Activated naive CD4-positive, alpha-beta T cell treated with anti-CD3 and anti-CD28 coated beads for 36 hours (primary cell): ENCODE measurements at places on chromosomes 3 and 15. TPM values are rescaled to one million over a fixed set of nuclear protein-coding genes. Genes with fewer than 3 reads are reported as not detected.
A peak's percentile ranks its signal among the peaks of the same experiment; 100 is the strongest.

Gene KLHL6
- total RNA-seq: 82.3 TPM

- H3K27me3 ChIP-seq: peaks cover 2% of the 10 kb centered on the region
- peaks cover 48% of the 10 kb centered on the region for H3K4me1 ChIP-seq
- peak overlapping the region; percentile 82 for H3K4me3 ChIP-seq
- H3K36me3 ChIP-seq: no peaks in the 10 kb centered on the region
- no peak overlapping the region for H3K27ac ChIP-seq
- DNase-seq: peak; percentile 44
These were observed 542 bp downstream of the INKA1 start for GRCh38 chr3:49803465-49804140.

- no peak overlapping the region for H3K4me3 ChIP-seq
- DNase-seq: no peak
- H3K27ac ChIP-seq: no peak overlapping the region
- peaks cover 7% of the 10 kb centered on the region for H3K36me3 ChIP-seq
These were observed 16.7 kb downstream of the MCTP2 start for GRCh38 chr15:94247789-94248638.

- peaks cover 28% of the 10 kb centered on the region for H3K4me1 ChIP-seq
- peak overlapping the region; percentile 87 for H3K4me3 ChIP-seq
- peak overlapping the region; percentile 85 for H3K27ac ChIP-seq
These were observed 960 bp upstream of the KLF13 start for GRCh38 chr15:31325595-31326155.
